B cell (primary cell): ENCODE measurements at places on chromosomes 11 and 22. TPM values are rescaled to one million over a fixed set of nuclear protein-coding genes. Genes with fewer than 3 reads are reported as not detected.

The DDTL gene
- 4.1 and 5.0 TPM in 2 replicates for total RNA-seq

The PRR5L gene
- 3.5 and 4.0 TPM in 2 replicates for total RNA-seq

DNA sequence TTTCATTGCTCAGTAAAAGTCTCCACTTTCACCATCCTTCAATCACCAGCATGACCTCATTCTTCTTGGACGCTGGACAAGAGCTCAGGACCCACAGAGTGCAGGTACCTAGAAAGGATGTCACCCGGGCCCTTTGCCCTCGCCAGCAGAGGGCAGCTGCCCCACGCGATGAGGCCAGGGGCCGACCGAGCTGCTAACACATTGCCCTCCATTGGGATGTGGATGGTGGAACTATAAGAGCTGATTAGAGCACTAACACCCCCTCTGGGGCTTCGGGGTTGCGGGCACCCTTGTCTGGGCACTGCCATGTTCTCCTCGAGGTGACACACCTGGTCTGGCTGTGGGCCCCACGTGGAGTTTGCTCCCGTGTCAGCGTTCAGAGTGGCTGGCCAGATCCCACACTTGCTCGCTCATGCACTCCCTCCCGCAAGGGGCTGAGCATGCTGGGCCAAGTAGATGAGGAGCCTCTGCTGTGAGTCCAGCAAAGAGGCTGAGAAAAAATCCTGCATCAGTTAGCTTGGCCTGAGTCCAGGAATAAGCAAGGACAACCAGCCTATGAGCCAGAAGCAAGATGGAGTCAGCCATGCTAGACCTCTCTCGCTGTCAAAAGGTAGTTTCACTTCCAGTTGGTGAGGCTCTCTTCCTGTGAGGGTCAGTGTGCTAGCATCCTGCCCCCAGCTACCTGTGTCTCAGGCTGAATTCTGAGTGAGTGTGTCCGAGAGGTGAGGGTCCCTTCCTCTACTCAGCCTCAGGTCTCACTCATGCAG, 9.8 kb downstream of the KRTAP5-6 start:
- no peak for DNase-seq

- DNase-seq, result no peak
Observed at GRCh38 chr22:25067851-25068421, 115.4 kb downstream of the KIAA1671 start.

- DNase-seq, result peak; percentile 70
Observed at GRCh38 chr11:43367382-43368178, 8.9 kb downstream of the TTC17 start.

DNA sequence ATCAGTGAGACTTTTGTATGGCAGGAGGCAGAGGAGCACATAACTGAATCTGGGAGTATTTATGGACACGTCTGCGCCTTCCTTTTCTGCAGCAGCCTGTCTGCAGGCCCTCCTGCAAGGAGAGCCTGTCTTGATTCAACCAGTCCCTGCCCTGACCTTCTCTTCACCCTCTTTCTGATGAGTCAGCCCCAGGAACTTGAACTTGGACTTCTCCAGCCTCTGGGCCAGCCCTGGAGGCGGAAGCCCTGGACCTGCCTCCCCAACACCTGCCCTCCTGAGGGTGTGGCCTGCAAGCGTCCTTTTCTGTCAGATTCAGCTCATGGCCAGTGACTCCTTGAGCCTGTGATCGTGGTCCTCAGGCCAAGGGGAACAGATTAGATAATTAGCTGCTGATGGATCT, 20.0 kb downstream of the DAGLA start:
- no peak for DNase-seq

- DNase-seq, result peak; percentile 89
Observed at GRCh38 chr11:64204464-64204989, 2.0 kb upstream of the FERMT3 start.
